Cortex of kidney (tissue), 1 donor: ENCODE measurements at places on chromosomes 16 and 17.

GRCh38 chr16:56414366-56414765, 11.0 kb downstream of the AMFR start:
- DNase-seq = no peak

DNA sequence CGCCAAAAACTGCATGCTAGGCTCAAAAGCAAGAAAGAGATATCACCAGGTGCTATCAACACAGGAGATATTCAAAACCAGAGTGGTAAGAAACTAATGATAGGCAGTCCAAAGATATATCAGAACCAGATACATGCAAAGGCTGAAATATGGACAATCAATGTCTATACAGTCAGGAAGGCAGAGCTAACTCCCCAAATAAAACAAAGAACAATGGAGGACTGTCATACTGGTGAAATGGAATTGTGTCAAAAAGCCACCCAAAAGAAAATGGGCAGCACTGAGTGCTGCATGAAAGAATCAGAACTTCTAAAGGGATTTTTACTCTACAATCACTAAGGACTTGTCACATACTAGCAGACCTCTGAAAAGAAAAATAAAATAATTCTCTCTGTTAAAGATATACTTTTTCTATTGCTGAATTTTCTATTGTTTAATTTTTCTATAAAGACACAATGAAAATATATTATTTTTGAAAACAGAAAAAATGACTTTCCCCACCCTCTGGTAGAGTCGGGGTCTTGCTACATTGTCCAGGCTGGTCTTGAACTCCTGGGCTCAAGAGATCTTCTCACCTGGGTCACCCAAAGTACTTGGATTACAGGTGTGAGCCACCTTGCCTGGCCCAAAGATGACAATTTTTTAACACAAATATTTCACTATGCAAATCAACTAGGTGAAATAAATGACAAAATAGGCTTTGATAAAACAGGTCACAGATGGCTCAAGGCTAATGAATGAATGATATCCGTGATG, 98.2 kb downstream of the USP32 start:
- no peak for DNase-seq

- no peak for DNase-seq
Observed at GRCh38 chr17:73293031-73293430, 18.8 kb downstream of the CDC42EP4 start.

DNA sequence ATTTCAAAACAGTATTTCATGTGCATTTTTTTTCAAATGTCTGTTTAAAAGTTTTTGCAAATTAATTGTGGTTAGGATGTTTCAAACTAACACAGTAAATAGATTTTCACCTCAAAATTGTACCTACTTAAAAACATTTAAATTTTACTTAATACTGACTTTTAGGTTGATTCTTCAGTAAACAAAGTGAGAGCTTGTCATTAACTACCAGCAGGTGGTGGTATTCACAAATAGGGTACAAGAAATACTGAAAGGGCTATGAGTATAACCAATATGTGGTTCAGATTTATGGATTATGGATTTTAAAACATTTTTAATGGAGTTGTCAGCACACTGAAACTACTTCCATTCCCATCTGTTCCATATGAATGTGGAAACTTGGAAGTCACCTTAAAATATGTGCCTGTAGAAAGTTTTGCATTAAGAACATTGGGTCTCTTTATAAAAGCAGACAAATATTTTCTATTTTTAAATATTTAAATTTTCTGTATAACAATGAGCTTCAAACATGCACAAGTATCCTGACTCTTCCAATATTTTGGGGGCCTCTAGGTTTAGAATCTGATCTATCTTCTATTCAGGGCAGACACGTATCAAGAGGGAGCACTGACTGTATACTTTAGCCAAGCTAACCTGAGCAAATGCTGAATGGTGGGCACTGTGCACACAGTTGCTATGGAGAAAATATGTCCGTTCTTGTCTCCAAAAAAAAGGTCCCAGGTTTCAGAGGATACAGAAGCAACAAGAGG, 155.6 kb downstream of the SNX11 start:
- no peak for DNase-seq

DNA sequence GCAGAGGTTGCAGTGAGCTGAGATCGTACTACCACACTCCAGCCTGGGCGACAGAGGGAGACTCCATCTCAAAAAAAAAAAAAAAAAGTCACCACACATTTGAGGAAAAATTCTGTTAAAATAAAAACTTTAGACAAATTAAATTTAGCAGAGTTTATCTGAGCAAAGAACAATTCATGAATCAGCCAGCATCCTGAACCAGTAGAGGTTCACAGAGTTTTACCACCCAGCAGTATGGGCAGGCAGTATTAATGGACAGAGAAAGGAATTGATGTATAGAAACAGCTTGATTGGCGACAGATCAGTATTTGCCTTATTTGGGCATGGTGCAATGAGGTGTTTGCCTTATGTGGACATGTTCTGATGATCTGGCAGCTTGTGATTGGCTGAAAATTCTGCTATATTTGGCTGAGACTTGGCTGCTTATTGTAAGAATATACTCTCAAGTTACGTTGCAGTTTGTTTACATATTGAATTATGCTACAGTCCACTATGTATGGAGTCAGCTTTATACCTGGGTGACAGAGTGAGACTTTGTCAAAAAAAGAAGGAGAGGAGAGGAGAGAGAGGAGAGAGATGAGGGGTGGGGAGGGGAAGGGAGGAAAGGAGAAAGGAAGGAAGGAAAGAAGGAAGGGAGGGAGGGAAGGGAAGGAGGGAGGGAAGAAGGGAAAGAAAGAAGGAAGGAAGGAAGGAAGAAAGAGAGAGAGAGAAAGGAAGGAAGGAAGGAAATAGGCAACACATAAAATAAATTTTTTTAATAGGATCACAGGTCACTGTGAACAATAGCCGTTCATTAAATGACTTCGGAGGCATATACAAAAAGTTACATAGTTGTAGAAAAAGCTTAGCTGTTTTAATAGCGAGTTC, 14.6 kb downstream of the ABCC3 start:
- no peak for DNase-seq

DNA sequence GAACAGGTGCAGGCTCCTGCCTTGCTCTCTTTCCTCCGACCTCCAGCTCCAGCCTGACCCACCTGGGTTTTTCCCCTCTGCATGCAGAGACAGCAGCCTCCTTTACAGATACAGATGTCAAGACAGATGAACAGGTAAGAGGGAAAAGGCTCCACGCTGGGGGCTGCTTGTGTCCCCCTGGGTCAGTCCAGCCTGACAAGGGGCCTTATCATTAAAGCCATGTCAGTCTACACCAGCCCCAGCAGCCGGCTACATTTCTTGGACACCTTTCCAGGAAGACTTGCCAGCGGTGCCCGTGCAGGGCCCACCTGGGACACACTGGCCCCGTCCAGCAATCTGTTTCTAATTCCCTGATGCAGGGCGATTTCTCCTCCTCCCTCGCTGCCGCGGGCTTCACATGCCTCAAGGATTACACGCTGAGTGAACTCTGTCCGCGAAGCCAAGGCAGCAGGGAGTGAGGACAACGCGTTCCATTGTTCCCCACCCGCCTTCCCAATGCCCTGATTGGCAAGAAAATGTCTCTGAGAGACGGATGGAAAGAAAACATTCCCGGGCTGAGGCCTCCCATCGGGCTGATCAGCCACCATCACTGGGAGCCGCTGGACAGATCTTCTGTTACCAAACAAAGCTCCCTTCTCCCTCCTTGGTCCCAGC, 184.7 kb downstream of the C16orf95 start:
- no peak for DNase-seq

DNA sequence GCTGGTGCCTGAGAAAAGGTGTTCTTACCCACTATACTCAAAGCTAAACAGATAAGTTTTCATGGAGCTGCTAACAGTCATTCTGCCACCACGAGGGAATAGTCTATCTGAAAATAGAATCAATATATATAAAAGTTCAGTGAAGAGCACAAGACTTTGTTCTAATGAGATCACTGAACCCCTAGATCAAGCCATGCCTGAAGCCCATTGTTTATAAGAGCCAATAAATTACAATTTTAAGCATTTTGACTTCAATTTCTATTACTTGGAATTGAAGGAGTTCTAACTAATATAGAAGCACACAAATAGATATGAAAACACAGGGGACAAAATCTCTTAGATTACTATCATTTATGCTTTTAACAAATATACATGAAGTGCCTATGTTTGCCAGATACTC, 24.4 kb upstream of the ERCC4 start:
- DNase-seq = no peak

GRCh38 chr17:7562208-7562605, 488 bp downstream of the SENP3 start:
- no peak for DNase-seq

- DNase-seq = no peak
Observed at GRCh38 chr17:47286198-47286914, 32.7 kb downstream of the ITGB3 start.

DNA sequence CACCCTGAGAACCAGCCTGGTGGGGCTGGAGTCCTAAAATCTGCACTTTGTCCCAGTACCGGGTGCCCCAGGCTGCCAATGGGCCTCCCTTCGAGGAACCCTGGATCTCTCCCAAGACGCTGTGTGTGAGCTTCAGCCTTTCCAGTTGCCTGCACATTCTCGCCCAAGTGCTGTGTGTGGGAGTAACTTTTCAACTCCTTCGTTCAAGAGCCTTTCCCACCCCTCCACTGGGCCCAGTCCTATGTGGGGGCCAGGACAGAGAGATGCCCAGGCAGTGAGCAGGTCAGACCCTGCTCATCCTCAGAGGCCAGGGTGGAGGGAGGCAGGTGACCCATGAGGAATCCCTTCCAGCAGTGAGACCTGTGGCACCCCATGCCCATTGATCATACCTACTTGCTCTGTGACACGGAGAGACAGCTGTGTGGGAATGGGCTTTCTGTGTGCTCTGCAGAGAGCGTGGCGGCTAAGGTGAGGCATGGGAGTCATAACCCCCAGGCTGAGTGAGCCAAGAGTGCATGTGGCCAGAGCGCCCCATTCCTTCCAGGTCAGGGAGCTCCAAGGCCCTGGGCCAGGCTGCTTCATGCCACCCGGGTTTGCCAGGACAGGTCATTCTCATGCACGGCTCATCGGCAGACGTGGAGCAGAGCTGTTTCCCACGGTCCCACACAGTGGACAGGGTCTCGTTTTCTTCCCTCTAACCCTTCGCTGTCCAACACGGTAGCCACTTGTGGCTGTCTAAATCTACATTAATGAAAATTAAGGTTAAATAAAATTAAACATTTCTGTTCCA, 154.4 kb downstream of the CLEC16A start:
- DNase-seq = no peak
